ENCODE measurements at places on chromosomes 7 and 10.

DNA sequence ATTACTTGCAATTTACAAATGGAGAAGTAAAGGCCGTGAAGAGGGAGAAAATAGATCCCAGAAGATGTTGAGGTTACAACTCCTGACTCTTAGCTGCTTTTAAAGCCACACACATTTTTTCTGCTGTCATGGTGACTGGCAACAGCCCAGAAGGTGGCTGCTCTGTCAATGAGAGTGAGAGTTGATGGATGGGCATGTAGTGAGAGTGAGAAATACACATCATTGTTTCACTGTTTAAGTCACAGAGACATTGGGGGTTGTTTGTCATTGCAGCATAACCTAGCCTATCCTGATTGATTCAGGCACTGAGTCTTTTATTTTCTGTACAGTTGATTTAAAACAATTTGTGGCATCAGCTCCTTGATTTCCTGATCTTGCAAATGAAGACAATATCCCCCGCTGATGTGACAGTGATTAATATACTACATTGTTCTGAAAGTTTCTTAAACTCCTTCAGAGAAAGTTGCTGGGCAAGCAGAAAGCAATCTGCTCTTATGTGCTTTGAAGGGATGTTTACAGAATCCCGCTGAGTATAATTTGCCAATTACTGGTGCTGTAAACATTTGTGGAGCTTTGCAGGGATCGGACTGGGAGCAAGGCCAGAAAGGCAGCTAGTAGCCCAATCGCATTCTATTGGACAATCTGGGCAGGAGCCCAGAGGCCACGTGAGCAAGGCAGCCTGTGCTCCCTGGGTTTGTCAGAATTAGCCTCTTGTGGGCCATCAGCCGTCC, 229.6 kb downstream of the PRPF18 start:
- DNase-seq, result no peak

DNA sequence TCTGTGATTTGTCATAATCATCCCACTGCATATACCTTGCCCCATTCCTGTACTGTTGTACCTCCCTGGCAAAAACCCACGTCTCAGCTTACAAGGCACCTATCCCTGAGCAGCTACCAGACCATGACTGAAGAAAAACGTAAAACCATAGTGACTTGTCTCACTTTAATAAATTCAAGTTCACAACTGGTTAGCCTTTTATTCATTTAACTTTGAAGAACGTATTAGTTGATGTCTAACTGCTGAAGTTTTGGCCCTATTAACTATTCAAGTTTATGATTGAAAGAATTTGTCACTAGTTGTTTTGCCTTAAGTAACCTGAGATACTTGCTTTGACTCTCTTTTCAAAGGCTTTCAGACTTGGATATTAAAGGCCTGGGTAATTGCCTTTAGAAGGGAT, 59.7 kb downstream of the GALNT11 start:
- DNase-seq, result no peak

GRCh38 chr7:78443811-78444210, 645.2 kb downstream of the PHTF2 start:
- no peak for DNase-seq

DNA sequence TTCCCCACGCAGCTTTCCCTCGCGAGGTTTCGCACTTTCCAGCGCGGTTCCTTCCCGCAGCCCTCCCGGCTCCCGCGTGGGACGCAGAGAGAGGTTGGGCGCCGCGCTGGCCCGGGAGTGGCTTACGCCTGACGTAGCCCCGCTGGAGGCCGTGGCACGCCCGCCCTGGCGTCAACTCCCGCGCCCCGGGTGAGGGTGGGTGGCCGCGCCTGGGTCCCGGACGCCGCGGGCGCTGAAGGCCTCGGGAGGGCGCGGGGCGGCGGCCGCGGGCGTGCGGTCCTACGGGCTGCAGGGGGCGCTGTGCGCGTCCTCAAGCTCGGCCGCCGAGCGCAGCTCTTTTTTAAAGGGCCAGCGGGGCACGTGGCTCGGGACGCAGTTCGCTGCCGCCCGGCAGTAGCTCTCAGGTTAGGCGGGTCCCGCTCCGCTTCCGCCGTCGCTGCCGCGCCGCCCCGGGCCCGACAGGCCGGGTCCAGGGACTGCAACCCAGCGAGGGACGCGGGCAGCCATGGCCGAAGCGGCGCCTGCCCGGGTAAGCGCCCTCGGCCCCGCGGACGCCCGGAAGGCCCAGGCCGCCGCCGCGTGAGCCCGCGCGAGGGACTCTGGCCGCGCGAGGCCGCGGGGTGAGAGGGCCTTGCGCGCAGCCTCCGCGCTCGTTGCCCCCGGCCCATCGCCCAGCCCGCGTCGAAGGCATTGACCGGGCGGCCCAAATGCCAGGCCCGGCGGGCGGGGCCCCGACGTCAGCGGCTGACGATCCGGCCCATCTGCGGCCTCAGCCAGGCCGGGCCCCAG, at the start of gene ZNF783:
Gene ZNF783, plus strand, starts transcription at position 368 of the 789 bp plus-strand sequence. Its CDS starts 138 bp downstream, at position 506.
- DNase-seq, result no peak

DNA sequence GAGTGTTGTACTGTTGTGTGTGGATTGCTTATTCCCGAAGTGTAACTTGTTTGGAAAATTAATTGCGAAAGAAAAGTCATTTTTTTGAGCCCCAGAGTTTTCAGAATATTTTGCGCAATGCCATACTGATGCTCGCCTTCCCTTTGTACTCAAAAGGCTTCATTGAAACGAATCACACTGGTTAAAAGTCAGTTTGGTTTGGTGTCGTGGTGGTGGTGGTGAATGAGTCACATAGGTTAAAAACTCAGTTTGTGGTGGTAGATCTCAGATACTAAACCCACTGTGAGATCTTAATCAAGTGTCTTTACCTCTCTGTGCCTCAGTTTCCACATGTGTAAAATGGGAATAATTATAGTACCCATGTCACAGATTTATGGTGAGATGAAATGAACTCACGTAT, 61.1 kb upstream of the IL6 start:
- DNase-seq, result no peak

DNA sequence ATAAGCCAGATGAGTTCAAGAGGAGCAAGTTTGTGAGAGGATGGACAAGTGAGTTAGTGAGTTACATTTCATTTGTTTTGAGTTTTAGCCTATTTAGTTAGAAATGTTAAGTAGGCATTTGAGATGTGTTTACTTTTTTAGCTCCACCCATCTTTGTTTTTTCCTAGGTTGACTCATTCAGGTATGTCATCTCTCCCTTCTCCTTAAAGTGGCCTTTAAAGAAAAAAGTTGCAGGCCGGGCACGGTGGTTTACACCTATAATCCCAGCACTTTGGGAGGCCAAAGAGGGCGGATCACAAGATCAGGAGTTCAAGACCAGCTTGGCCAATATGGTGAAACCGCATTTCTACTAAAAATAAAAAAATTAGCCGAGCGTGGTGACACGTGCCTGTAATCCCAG, 71.2 kb downstream of the BMPR1A start:
- DNase-seq, result no peak

- DNase-seq, result no peak
These were observed 45.6 kb upstream of the TRIL start for GRCh38 chr7:29003703-29004102.

- no peak for DNase-seq
These were observed 388.9 kb upstream of the NPVF start for GRCh38 chr7:25617214-25617613.

- no peak for DNase-seq
These were observed 308.3 kb upstream of the KAT6B start for GRCh38 chr10:74518061-74518460.

GRCh38 chr7:48301201-48301600, 129.9 kb downstream of the ABCA13 start:
- no peak for DNase-seq

- DNase-seq, result no peak
These were observed 18.3 kb downstream of the UNC5B start for GRCh38 chr10:71230656-71231025.

- no peak for DNase-seq
These were observed 790.8 kb upstream of the KCND2 start for GRCh38 chr7:119482209-119482608.

DNA sequence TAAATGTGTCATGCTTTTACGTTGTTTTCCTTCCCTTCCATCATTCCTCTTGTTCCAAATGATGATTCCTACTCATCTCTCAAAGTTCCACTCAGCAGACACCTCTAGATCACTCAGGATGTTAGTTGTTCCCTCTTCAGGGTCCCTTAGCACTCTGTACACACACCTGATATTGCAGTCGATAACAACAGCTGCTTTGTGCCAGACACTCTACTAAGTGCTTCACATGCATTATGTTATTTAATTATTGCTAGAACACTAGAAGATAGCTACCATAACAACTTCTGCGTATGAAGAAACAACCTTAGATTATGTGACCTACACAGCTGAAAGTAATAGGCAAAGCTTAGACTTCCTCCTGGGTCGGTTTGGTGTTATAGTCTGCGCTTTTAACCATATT, 29.6 kb downstream of the PCBD1 start:
- no peak for DNase-seq

DNA sequence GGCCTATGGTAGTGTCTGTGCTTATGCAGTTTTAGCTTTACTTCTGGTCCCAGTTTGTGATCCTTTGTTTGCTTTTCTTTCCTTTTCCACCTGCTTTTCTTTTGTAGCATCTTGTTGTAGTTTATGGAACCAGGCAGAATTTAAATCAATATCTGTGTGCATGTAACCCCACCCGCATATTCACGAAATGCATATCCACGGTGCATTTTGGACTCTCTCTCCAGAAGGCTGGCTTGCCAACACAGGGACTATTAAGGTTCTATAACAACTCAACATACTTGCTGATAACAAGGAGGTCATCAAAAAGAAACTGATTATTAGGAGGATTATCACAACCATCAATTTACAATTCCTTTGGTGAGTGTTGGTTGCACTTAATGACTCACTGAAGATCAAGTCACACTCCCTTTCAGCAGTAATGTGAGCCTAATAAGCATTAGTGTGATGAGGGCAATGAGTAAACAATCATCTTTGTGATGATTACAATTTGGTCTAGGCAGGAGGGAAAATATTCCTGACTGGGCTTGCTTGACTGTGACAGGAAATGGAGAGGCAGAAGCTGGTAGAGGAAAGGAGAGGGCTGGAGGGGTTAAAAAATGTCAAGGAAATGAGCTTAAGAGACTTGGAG, 378.6 kb downstream of the REEP3 start:
- DNase-seq, result no peak

GRCh38 chr10:35963685-35964084, 321.6 kb upstream of the FZD8 start:
- no peak for DNase-seq

- DNase-seq, result no peak
These were observed 254.1 kb downstream of the KIAA1217 start for GRCh38 chr10:24462889-24463552.

DNA sequence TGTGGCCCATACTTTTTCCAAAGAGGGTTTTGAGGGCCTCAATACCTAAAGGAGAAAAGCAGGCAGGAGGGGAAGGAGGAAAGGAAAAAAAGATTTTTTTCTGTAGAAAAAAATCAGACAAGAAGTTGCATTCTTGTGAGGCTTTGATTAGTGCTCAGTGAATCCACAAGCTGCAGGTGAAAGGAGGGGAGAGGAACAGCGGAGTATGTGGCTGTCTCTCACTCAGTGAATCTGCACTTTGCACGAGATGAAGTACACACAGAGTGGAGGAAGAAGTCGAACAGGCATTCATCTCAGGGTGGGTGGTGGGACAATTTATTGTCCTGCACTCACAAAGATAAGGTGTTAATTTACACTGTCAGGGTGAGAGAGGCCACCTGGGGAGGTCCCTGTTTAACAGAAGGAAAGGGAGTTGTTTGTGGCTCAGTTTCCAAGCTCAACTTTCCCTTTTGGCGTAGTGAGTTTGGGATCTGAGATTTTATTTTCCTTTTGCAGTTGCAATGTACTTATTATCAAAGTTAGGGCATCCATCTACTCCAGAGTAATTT, 49.0 kb upstream of the VIPR2 start:
- no peak for DNase-seq

- no peak for DNase-seq
These were observed 236.4 kb upstream of the GRM3 start for GRCh38 chr7:86407291-86407690.

- DNase-seq, result no peak
These were observed 673.9 kb downstream of the PARD3 start for GRCh38 chr10:34141032-34141680.

- DNase-seq, result no peak
These were observed 11.0 kb upstream of the RASSF4 start for GRCh38 chr10:44948642-44949041.

- no peak for DNase-seq
These were observed 34.4 kb downstream of the ADD3 start for GRCh38 chr10:110042181-110042580.

DNA sequence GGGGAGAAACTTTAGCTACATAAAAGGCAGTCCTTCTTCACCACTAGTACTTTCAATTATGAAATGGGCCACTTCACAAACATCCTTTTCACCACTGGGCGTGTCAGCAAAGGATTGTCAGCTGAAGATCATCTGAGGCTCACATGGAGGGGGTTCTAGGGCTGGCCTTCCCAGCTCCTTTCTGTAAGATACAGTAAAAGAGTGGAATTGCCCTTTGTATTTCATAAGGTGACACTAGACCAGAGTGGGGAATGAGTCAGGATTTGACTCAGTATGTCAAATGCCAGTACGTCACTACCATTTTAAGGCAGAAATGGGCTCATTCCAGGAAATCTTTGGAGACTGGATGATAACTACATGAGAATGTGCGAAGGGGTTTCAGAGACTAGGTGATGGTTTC, 21.2 kb upstream of the BLOC1S2 start:
- DNase-seq, result no peak

GRCh38 chr10:109735776-109736175, 187.5 kb downstream of the XPNPEP1 start:
- no peak for DNase-seq

Measured in cerebellar nuclear complex (tissue), 1 donor.